ENCODE measurements at places on chromosomes 13 and 19. TPM values are rescaled to one million over a fixed set of nuclear protein-coding genes. Genes with fewer than 3 reads are reported as not detected.

GRCh38 chr13:86425170-86425815 lies 626.1 kb upstream of the SLITRK6 start:
- DNase-seq, result no peak

The ZNF302 gene
- 58.9 TPM for polyA plus RNA-seq

- no peak for DNase-seq
These were observed 35.1 kb downstream of the SYDE1 start for GRCh38 chr19:15142313-15142712.

The ONECUT3 gene
- 0.04 TPM for polyA plus RNA-seq

DNA sequence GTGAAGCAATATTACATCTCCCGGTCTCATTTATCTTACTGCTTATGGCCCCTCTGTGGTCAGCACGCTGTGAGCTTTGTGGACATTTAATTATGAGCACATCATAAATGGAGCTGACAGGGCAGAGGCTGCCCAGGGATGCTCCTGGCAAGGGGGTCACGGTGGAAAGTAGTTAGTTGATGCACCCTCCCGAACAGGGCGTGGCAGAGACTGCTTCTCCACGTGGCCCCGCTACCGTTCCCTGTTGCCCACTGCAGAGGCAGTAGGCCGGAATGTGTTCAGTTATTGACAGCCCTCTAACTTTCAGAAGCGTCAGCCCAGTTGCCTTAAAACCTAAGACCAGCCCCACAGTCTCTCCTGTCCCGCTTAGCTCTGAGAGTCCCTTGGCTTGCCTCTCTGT lies 180.3 kb upstream of the ZNF507 start:
- no peak for DNase-seq

- DNase-seq, result no peak
These were observed 5.3 kb downstream of the BTBD2 start for GRCh38 chr19:2010135-2010668.

Measured in forelimb muscle (tissue), 1 donor.